Fibroblast of skin of scalp (primary cell): ENCODE measurements at places on chromosomes 3 and 15.

GRCh38 chr15:83556068-83556467, 97.9 kb upstream of the ADAMTSL3 start:
- DNase-seq = no peak

- peak; percentile 90 for DNase-seq
Measured at GRCh38 chr15:47750030-47750739, 32.9 kb downstream of the SEMA6D start.

- DNase-seq = peak; percentile 28
Measured at GRCh38 chr3:23704298-23704697, 101.5 kb upstream of the UBE2E1 start.

GRCh38 chr3:190339130-190339529, 16.9 kb upstream of the CLDN1 start:
- DNase-seq = peak; percentile 31

DNA sequence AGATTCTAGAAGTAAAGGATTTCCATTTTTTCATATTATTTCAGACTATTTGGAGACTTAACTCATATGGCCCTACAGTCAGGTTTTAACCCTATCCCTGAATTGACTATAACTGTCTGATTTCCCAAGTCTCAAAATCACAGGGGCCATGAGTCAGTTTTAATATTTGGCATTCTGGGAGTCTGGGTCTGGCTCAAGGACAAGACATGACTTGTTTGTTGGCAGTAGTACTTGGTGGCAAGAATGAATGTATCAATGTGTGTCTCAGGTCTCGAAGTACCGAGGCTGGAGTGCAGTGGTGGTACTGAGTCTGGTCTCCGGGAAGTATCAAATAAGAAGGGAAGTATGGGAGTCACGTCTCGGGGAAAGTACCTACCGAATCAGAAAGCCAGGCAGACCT, 10.8 kb downstream of the UMPS start:
- DNase-seq = no peak

DNA sequence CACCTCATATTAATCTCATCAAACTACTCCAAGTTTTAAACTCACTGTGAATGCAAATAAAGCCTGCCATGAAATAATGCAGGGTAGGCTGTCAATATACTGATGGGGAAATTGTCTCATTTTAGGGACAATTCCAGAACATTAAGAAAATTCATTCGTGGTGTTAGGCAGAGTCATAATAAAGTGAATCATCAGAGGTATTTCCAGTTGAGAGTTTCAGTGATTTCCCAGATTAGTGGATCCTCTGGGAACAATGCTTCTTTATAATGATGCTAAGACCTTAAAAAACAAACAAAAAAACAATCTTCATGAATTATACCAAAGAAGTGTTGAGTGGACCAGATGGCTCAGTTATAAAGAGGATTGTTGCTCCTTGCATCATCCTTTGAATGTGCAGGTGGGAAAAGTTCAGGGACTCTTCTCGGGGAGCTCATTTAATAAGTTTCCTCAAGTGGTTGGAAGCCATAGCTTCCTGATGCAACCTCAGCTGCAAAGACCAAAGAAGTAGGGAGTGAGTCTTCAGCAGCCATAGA, 360.9 kb upstream of the TRIM42 start:
- no peak for DNase-seq

DNA sequence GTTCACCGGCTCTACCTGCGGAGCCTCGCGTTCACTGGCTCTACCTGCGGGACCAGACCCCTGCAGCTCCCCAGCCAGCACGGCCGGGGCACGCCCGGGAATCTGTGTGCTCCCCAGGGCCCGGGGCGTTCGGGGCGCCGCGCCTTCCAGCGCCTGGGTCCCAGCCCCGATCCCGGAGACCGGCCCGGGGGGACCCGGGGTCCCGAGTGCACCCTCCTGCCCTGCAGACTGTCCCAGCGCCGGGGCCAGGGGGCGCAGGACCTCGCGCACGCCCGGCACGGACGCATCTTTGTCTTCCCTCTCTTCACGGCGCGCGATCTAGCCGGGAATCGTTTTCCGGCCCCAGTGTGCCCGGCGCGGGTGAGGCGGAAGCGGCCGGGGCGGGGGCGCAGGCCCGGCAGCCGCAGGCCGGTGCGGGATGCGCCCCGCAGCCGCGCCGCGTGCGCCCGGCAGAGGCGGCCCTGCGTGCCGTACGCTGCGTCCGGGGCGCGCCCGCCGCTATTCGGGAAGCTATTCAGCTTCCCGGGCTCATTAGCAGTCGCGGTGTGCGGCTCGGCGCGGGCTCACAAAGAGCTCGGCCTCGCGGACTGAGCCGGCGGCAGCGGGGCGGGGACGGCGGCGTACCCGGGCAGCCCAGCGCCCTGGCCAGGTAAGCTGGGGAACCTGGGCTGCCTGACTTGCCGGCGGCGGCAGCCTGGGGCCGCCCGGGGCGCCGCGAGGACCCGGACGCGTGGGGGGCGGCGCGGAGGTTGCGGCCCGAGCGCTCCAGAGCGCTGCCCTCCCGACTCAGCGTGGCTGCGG, at the start of gene APBA2:
TSS of gene APBA2 (plus strand) at position 345 of the 801 bp plus-strand sequence. CDS start 167,911 bp downstream, outside the sequence.
- DNase-seq = peak; percentile 46

DNA sequence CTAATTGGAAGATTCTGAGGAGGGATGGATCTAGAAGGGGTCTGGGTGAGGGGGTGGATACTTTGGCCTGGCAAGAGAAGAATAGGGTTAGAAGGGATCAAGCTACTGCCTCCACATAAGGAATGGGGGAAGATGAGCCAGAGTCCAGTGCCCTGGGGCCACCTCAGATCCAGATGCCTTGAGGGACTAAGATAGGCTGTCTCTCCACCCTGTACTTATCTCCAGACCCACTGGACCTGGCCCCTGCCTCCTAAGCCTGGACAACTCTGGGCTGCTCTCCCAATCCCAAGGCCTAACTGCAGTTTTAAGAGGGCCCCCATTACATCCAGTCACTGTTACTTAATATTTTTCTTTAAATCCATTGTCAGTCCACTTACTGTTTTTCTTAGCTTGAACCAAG, 2.0 kb downstream of the DVL3 start:
- DNase-seq = no peak

DNA sequence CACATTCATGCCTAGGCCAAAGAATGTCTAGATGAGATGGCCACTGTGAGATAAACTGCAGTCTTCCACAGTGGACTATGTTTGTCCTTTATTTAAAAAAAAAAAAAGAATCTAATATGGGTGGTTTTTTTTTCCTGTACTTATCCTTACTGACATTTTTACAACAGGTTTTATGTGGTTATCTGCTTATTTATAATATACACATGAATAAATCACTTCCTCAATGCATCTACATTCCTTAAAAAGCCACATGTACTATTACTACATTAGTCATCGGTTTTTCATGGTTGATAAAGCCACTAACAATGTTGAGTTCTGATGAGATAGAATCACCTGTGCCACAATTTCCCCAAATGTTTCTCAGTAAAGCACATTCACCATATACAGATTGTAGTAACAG, 341.3 kb upstream of the THBS1 start:
- peak; percentile 57 for DNase-seq

DNA sequence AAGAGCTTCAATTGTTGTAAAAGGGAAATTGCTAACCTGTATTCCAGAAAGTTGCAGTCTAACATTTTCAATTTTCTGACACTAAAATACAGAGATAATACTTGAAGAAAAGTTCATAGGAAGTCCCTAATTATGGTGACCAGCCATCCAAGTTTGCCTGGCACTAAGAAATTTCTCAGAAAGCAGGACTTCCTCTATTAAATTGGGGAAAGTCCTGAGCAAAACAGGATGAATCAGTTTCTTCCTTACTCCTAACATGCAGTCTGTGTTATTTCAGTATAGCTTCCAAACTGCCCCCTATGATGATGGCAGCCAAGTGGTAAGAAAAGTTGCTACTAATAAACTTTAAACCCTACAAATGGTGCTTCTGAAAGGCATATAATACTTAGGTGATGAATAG, 133.5 kb upstream of the SGO1 start:
- DNase-seq = no peak

DNA sequence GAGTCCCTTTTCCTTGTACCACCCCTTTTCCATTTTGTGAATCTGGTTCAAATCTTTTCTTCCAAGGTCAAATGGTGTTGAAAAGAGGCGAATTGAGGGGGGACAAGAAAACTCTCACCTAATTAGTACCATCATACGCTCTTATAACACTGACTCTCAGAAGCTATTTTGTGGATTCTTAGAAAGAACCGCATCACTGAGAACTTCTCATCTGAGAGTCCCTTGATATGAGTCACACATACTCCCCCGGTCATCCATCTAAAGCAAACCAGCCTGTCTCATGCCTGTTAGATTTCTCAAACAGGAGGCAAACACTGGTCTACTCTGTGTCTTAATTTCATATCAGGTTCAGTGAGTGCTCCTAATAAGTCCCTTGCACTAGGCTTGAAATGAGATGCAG, 76.5 kb upstream of the SPRED1 start:
- DNase-seq = peak; percentile 81

- no peak for DNase-seq
Measured at GRCh38 chr3:120404876-120405275, 45.9 kb downstream of the FSTL1 start.

DNA sequence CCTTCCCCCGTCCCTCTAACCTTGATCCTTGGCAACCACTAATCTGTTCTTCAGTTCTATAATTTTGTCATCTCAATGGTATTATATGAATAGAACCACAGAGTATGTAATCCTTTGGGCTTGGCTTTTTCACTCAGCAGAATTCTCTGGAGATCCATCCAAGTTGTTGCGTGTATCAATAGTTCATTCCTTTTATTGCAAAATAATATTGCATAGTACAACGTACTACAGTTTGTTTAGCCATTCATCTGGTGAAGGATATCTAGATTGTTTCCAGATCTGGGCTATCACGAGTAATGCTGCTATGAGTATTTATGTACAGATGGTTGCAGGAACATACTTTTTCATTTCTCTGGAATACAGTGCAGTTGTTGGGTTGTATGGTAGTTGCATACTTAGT, 76.2 kb downstream of the PLXNA1 start:
- no peak for DNase-seq

- peak; percentile 71 for DNase-seq
Measured at GRCh38 chr3:58072052-58072762, 64.0 kb downstream of the FLNB start.

DNA sequence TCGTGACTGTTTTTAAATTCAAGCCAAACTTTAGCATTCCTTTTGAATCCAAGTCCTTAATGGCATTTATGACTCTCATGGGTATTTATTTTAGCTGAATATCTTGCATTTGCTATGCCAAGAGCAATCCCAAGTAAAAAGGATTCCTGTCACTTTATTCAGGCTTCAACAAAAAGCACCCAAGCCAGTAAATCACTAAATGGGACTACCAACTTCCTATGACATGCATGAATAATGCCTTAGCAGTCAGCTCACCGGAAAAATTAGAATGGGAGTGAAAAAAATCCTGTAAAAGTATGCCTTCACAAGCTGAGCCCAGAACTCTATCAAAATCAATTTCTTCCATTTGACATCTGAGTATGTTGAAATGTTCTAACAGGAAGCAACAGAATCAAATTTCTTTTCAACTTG, 1297.9 kb downstream of the ROBO2 start:
- peak; percentile 65 for DNase-seq

DNA sequence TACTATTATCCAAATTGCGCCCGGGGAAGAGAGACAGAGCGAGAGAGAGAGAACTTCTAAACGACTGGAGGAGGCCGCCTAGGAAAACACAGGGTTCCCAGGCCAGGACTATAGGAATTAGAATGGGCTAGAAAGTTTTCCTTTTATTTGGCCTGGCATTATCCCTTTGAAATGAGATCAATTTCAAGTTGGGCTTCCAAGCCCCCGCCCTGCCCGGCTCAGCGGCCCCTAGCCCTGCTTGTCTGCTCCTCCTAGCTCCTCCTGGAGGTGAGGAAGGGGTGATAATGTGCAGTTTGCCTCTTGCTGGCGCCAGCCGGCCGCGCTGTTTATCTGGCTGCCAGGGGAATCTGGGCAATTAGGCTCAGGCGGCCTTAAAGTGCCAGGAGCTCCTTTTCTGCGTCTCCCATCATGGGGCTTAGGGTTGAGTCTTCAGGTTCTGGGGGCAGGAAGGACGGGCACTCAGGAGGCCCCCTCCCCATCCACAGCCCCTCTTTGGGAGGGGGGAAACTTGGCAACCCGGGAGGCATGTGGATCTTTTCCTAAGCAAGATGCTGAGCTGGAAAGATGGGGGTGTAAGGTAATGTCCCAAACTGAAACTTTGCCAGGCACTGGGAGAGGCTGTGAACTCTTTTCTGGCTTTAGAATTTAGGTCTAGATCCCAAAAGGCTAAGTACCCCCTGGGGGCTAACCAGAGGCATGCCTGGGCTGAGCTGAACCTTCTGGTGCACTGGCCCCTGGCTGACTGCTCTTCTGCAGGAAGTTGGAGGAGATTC, 5.5 kb downstream of the SMAD6 start:
- peak; percentile 54 for DNase-seq

DNA sequence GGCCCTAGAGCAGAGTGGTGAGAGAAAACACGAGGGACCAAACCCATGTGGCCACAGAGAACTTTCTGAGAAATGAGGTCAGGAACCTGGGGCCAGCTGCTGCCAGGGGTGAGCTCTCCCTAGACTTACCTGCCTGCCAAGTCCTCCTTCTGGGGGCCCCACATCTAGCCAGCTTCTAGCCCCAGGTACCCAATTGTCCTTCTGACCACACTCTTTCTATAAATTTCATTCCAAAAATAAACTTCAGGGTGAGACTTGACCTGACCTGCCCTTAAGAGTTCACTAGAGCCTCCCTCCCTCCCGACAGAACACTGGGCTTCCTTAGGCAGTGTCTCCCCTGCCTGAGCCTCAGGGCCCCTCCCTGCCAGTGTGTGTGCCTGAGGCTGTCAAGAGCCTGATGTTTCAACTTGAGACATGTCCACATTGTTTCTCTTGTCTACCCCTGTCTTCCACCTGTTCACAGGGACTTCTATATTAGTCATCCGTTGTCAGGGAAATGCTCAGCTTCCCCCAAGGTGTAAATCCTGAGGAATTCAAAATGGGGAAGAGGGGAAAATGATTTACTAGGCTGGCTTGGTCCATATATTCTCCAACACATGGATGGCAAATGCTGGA, 312.8 kb upstream of the TLE3 start:
- no peak for DNase-seq

- no peak for DNase-seq
Measured at GRCh38 chr15:83105440-83105839, 2.0 kb upstream of the TM6SF1 start.

DNA sequence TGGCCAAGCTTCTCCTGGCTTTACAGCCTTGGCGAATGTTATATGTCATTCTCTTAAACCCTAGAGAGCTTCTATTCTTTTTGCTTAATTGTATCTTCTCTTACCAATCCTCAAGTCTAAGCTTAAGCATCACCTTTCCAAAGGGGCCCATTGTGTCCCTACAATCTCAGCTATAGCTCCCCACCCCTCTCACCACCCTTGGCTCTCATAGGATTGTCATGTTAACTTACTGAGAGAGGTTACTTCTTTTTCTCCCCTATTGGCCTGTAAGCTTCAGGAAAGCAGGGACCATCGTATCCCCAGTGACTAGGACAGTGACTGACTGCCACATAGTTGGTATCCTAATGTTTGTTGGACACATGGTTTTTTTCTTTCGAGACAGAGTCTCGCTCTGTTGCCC, 43.3 kb upstream of the LMOD3 start:
- DNase-seq = no peak
